ENCODE measurements at places on chromosomes 6 and 20.

DNA sequence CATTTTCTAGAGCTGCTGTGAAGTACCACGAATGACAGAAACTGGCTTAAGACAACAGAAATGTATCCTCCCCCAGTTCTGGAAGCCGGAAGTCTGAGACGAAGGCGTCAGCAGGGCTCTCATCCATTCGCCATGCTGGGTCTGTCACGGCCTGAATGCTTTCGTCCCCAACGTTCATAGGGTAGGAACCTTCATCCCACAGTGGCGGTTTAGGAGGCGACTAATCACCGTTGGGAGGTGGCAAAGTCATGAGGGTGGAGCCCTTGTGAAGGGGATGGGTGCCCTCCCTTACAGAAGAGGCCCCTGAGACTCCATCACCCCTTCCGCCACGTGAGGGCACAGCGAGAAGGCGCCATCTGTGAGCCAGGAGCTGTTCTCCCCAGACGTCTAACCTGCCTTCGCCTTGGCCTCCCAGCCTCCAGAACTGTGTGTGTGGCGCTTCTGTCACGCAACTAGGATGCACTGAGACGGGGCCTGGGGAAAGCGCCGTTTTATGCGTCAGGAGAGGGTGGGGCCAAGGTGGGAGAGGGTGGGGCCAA is 250.3 kb downstream of the TTLL2 start:
- no peak for DNase-seq

- DNase-seq, result no peak
Observed at GRCh38 chr6:37005061-37005810, at the start of gene FGD2. FGD2 (plus strand) TSS chr6:37005655; CDS start chr6:37005818, 163 bp downstream.

GRCh38 chr20:14009208-14009607 is 13.9 kb downstream of the MACROD2 start:
- no peak for DNase-seq

DNA sequence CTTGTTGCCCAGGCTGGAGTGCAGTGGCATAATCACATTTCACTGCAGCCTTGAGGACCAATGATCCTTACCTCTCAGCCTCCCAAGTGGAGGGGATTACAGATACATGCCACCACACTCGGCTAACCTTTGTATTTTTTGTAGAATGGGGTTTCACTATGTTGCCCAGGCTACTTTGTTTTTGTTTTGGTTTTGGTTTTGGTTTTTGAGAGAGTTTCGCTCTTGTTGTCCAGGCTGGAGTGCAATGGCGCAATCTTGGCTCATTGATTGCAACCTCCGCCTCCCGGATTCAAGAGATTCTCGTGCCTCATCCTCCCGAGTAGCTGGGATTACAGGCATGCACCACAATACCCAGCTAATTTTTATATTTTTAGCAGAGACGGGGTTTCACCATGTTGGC is 105.5 kb downstream of the BMP7 start:
- no peak for DNase-seq

GRCh38 chr6:14933183-14933544 is 312.7 kb upstream of the JARID2 start:
- no peak for DNase-seq

DNA sequence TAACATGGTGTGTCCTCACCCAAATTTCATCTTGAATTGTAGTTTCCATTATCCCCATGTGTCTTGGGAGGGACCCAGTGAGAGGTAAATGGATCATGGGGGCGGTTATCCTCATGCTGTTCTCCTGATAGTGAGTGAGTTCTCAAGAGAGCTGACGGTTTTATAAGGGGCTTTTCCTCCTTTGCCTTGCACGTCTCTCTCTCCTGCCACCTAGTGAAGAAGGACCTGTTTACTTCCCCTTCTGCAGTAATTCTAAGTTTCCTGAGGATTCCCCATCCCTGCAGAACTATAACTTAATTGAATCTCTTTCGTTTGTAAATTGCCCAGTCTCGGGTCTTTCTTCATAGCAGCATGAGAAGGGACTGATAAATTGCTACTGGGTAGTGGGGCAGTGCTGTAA is 789.3 kb downstream of the FRK start:
- no peak for DNase-seq

GRCh38 chr6:11535801-11536230 is 1.7 kb upstream of the TMEM170B start:
- DNase-seq, result no peak

GRCh38 chr20:24808616-24809015 is 140.5 kb upstream of the CST7 start:
- no peak for DNase-seq

DNA sequence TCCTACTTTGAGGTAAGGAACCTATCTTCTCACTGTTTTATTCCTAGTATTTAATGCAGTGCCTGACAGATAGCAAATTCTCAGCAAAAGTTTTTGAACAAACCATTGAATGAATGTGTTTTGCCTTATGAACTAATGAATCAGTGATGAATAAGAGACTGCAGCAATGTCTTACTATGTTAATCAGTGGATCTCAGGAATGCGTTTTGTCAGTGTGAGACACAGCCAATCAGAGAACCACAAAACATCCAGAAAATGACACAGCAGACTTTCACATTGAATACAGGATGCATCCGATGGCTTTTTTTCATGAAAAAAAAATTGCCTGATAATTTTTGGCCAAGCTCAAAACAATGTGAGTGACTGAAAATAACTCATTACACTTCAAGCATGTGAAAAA is 270.5 kb downstream of the BMP2 start:
- no peak for DNase-seq

Measured in amygdala (tissue), 56 donors.